ENCODE measurements at places on chromosomes 6 and 20. TPM values are rescaled to one million over a fixed set of nuclear protein-coding genes. Genes with fewer than 3 reads are reported as not detected.

DNA sequence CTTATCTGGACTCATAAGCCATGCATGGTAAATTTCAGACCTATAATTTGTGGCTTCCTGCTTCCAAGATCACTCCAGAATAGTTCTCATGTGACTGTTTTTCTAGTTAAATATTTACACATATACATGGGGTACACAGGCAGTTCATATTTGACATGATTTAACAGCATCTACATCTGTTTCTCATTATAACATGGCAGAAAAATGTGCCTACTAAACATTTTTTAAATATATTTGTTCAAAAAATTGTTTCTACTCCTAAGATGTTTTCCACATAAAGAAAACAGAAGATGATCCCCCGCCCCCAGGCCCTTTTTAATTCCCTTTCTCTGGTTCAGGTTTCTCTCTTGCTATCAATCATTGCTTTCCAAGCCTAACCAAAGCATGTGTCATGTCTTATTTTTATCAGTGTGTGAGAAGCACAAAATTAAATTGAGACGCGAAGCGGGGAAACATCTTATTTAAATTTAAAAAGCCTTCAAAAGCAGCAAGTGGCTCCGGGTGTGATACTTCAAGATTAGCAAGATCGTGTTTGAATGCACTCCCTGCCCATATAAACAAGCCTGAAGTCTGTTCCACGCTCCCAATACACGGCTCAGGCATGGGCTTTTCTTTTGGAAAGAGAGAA is 37.3 kb downstream of the IPCEF1 start:
- DNase-seq: no peak

Gene ULBP2
- total RNA-seq: 3.7 TPM

Gene TNFRSF6B
- total RNA-seq: 16.8 TPM

DNA sequence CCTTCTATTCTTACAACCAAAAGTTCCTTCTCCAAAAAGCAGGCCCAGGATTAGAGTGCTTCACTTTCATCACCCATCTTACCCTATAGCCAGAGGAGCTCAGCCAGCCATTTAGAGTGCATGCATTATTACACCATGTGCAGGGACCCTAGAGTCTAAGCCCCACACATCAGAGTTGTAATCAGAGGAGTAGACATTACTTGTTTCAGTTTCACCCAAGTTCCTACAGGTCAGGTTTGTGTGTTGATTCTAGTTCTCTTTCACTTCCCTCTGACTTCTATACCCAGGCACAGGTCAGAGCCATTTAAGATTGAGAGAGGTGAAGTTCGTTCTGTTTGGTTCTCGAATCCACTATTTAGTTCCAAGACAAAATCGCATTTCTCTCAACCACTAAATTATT is 16.3 kb upstream of the ARFGEF3 start:
- DNase-seq: no peak

- DNase-seq: no peak
Observed at GRCh38 chr20:36305602-36306551, at the start of gene DLGAP4. Gene DLGAP4, plus strand, starts transcription at chr20:36306339. Its CDS starts 125,379 bp downstream, at chr20:36431718.

DNA sequence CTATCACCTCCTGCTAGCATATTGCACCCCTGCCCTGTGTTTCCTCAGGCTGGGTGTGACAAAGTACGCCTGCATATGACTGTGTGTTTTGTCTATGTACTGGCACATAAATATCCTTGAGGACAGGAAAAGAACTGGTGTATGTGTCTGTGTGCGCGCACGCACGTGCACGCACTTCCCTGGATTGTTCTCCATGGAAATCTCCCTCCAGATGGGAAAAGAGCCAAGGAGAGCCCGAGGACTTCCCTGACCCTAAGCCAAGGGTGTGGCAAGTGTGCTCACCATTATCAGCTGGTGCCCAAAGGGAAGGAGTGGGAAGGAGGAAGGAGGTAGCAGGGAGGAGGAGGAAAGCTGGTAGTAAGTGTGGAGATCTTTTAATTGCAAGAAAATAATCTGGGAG is 117.6 kb downstream of the HIVEP2 start:
- DNase-seq: peak; percentile 97

Gene STAU1
- 102 TPM for total RNA-seq

- no peak for DNase-seq
Observed at GRCh38 chr20:47606414-47606982, 104.8 kb downstream of the NCOA3 start.

Gene RNF8
- total RNA-seq: 48.1 TPM

Gene SH3BGRL2
- 114 TPM for total RNA-seq

DNA sequence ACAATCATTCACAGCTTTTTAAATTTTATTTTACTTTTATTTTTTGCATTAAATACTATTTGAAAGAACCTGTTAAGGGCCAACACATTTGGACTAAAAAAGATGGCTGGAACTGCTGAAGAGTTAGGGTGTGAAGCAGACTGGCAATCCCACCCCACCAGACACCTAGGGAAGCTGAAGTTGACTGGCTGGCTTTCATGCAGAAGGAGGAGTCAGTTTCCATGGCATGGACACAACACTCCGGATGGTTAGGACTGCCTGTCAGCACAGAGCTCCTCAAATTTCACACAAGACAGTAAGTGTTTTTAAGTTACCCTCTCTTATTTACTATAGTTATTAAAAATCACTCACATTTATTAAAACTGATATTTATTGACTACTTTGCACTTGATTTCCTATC is at the start of gene ANKRD66:
ANKRD66 (plus strand) TSS at position 238 of the 400 bp plus-strand sequence. CDS start 5,016 bp downstream, outside the sequence.
- DNase-seq: no peak

GRCh38 chr6:129239825-129240491 is 357.0 kb downstream of the LAMA2 start:
- no peak for DNase-seq

GRCh38 chr6:113684382-113684901 is 172.7 kb upstream of the MARCKS start:
- peak; percentile 66 for DNase-seq

GRCh38 chr6:31412506-31412905 is 9.1 kb downstream of the MICA start:
- no peak for DNase-seq

Gene KIF3B
- 34.0 TPM for total RNA-seq

Gene MEP1A
- not detected for total RNA-seq

DNA sequence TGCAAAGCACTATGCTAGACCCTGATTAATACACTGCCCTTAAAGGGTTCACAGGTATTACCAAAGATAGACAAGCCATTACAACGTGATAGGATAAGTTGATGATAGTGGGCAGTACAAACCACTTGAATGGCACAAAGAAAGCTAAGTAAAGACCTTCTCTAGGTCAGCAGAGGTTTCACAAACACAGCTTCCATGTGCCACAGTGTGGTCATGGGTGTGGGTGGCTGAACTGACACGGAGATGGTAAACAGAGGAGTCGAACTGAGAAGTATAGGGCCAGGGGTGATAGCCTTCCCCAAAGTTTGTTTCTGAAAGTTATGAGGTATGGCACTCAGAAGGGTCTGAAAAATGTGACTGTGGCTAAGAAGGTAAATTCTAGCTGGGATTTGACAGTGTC is 4.3 kb downstream of the ZBTB9 start:
- no peak for DNase-seq

DNA sequence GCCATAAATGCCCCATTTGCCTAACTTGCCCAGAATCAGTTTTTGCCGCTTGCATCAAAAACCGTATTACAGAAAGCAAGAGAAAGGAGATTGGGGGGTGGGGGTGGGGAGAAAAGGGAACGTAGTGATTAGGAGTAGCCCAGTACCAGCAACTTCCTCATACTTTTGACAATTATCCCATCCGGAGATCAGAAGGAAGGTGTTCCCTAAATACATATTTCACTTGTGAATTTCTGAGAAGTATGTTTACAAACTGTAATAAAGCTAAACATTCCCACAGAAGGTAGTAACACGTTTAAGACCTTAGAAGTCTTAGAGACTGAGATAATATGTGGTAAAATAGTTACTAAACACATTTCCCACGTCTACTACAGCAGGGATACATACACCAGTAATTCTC is 14.5 kb downstream of the PREP start:
- no peak for DNase-seq

DNA sequence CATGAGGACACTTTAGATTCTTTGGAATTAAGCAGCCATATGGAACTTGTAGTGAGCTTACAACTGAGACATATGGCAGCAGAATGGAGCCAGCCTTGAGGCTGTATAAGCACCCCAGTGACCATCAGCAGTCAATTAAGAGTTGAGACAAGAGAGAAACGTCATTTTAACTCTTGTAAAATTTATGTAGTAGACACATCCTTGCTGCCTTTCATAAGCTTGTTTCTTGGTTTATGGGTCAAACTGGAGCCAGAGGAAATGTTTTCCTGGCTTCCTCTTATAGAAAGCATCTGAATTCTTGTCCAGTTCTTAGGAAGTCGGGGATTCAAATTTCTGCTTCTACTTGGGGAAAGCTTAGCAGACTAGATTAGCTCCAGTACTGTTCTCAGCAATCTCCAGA is 745.1 kb upstream of the MARCKS start:
- DNase-seq: no peak
